Stimulated activated CD8-positive, alpha-beta memory T cell treated with anti-CD3 and anti-CD28 coated beads, Interleukin-7, amount 100 ng/mL, for 1 hour (primary cell): ENCODE measurements at places on chromosomes 3 and 15.

DNA sequence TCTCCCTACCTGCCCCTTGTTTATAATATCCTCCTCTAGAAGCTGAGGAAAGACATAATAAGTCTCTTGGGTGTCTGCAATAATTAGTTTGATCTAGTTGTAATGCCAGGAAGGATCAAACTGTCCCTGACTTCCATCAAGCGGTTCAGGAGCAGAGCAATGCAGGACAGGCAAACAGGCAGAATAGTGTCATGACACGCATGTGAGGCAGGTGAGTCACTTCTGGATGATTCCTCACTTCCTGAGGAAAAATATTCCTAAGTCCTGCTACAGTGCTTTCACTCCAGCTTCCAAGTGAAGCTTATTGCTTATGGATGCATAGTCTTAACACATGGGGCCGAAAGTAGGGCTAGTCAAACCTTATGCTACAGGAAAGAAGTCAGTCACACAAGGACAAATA lies 85.8 kb downstream of the GREM1 start:
- no peak for DNase-seq

DNA sequence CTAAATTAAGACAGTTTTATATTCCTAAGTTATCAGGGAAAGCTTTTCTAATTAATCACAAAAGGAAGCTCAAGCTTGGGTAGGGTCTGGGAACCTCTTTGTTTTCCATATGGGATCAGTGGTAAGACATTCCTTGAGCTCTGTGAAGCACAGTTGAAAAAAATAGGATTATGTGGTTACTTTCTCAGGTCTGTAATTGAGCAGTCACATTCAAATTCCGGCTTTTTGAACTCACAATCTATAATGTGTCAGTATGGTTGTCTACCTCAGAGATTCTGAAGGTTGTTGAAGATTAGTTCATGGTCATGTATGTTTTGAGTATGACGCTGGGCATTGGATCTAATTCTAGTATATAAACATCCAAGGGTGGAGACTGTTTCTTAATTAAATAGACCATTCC lies 364.5 kb downstream of the LPP start:
- DNase-seq, result no peak

DNA sequence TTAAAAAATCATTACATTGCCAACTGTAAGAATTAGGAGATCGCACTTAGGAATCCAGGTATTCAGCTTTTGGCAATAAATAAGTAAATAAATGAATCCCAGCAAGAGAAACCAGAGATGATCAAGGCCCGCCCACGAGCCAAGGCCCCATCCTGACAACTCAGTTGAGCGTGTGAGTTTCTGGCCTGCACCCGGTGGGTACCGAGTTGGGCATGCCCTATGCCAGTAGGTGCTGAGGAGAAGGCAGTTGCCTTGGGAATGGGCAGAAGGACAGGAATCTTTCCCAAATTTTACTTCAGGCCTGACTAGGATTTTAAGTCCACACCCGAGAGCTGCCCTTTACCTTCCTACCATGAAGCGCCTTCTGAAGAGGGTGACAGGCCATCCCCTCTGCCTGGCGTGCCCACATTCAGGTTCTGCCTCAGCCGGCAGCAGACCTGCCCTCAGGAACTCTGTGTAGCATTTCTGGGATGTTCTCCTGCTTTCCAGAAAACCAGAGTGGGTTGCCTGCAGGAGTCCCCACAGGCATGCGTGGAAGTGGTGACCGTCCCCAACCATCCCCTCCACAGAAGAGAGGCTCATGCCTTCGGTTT lies 99.3 kb upstream of the ALDH1A3 start:
- DNase-seq, result no peak

DNA sequence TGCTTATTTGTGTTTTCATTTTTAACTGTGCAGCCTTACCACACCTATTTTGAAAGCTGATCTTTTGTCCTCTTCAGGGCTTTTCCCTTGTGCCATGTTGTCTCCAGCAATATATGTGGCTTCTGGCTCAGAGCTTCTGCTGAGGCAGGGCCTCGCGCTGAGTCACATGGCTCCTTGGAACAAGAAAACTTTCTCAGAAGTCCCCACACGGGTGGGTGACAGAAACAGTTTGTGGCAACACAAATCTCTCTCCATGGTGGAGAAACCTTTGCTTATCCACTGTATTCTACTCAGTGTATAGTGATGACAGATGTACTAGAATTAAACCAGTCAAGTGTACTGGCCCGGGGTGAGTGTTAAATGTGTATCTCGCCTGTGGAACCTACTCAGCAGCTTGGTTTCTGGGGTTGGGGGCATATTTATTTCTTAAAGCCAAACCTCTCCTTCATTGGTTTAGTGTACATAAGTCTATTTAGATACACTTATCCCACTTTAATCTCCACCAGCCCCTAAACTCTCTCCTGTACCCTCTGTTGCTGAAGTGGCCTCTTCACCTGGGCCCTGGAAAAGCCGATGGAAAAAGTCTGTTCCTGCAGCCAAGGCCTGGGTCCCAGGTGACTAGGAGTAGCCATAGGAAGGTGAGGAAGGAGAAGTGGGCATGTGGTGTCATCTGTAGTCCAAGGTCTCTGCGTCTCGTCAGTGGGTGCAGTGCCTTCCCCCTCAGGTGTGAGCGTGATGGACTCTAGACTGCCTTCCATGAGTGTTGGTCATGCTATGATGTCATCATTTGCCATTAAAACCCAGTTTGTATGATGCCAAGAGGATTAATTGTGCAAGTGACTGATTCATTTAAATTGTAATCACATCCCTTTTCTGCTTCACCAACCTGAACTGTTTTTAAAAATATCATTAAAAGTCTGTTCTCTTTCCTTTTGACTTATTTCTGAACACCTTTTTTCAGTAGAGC lies 3.2 kb upstream of the FBXL22 start:
- DNase-seq, result no peak

GRCh38 chr3:138975351-138975750 lies 28.3 kb downstream of the FOXL2NB start:
- no peak for DNase-seq

DNA sequence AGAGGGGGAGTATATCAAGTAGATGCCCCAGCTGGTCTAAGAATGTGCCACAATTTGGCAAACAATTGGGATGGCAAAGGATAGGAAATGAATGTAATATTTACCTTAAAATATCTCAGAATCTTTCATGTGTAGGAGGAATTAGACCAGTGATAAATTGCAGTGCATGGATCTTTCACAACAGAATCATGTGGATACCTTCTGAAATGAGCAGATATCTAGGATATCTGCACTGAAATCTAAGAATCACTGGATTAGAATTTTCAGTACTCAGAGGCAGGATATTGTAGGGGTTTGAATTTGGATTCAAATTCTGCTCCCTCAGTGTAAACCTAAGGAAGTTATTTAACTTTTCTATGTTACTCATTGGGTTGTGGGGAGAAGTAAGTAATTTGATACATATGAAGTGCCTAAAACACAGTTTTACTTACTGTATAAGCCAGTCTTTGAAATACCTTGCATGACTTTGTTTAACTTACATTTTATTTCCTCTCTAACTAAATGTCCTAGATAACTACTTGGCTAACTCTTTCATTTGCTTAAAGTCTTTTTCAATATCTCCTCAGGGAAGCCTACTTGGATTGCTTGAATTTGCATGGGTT lies 8.8 kb downstream of the IL1RAP start:
- DNase-seq, result no peak

DNA sequence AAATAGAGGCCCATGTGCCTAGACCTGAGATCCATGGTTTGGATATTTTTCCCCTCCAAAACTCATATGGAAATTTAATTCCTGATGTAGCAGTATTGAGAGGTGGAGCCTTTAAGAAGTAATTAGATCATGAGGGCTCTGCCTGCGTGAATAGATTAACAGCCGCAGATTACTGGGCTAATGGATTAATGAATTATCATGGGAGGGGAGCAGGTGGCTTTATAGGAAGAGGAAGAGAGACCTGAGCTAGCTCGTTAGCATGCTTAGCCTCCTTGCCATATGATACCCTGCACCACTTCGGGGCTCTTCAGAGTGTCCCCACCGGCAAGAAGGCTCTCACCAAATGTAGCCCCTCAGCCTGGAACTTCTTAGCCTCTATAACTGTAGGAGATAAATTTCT lies 15.8 kb downstream of the ARHGEF26 start:
- DNase-seq, result no peak

DNA sequence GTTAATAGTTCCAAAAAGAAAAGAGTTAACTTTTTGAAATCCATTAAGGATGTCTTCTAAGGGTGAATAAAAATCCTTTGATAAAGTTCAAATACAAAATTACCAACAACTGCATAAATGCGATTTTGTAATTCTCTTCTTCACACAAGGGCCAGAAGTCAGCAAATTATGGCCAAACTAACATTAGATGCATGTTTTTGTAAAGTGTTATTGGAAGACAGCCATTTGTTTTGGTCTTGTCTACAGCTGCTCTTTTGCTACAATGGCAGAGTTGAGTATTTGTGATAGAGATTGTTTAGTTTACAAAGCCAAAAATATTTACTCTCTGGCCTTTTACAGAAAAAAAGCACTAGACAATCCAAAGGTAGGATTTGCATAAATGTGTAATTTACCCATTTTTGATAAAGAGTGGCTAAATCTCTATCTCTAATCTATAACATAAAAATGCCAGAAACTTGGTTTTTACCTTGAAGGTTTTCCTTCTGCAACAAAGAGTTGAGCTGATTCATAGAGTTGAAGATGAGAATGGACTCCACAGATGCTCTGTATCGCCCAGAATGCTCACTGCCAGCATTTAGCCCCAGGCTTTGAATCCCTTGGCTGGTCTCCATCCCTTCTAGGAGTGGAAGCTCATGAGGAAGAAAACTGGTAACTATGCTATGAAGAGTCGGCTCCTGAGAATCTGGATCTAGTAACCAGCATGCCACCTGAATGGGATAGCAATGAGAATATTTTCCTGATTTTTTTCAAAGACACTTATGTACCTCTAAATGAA lies 64.5 kb downstream of the POLQ start:
- DNase-seq, result no peak
